ENCODE measurements at places on chromosomes 2 and 18.

DNA sequence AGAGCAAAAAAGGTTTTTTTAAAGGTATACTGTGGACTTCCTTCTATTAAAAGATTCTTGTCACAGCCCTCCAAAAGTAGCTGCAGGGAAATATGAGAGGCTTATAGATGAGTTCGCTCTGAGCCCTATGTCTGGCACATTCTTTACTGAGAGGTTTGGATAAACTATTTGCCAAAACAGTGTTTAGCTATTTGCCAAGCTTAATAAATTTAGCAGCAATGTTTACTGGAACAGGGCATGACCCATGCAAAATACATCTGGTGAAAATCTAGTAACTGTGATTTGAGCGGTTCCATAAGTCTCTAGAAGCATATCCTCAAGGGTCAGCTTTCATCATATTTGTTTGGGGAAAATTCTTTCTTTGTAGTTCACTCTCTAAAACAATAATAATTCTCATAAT is 1696.7 kb upstream of the PIK3C3 start:
- DNase-seq = no peak

GRCh38 chr2:129798301-129798581 is 181.2 kb upstream of the RAB6C start:
- no peak for DNase-seq

- no peak for DNase-seq
Measured at GRCh38 chr2:49616800-49617199, 462.5 kb upstream of the FSHR start.

DNA sequence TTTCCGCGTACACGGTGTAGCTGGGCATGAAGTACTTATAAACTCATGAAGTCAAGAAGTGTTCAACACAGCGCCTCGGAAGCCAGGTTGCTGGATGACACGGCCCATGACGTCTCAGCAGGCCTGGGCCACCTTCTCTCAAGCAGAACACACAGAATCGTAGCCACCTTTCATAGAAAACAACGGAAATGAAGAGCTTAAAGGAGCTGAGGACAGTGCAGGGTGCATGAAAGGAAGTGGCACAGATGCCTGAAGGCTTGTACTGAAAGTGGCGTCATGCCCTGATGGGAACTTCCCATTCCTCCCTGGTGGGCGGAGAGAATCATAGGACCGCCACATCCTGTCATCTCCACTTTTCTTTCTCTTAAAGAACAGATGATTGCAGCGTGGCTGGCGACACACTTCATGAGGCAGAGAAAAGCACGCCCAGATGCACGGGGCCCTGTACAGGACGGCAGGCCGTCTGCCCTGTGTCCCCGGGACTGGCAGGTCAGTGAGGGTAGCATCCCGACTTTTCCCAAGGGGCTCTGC is 31.1 kb downstream of the HDAC4 start:
- DNase-seq = no peak

GRCh38 chr2:76953733-76954347 is 568.3 kb downstream of the LRRTM4 start:
- DNase-seq = no peak

- no peak for DNase-seq
Measured at GRCh38 chr2:54602736-54603322, 120.6 kb upstream of the EML6 start.

- DNase-seq = peak; percentile 38
Measured at GRCh38 chr2:239630618-239631286, 229.9 kb upstream of the HDAC4 start.

DNA sequence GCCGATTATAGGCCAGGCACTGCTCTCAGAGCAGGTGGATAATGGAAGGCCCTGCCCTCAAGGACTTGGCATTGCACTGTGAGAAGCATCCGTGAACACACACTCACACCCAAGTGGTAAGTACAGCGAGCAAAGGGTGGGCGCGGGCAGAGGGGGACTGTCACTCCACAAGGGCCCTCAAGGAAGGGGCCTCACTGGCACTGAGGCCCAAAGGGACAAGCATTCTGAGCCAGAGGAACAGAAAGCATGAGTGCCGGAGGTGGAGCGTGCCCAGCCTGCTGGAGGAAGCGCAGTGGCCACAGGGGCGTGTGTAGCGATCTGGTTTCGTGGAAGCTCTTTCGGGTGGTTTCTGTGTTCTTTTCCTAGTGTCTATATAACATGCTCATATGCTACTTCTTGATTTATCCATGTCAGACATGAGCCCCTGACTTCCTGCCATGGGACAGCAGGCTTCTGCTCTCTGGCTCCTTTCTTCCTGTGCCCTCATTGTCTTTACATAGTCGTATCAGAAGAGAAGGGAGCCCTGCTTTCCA is 132.7 kb upstream of the ASB18 start:
- DNase-seq = no peak

DNA sequence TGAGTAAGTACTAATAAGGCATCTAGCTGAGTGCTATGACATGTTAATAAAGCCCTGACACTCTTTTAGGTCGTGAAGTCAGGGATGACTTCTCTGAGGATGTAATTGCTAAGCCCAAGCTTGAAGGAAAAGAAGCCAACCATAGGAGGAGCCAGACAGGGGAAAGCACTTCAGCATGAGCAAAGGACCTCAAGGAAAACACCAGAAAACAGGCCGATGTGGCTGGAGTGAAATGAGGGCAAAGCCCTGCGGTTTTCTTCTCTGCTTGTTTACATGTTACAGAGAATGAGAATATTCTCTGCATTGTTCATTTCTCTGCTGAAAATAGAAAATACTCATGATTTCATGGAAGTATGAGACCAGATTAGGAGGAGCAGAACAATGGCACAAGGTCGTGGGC is 112.5 kb upstream of the ARHGAP28 start:
- no peak for DNase-seq

- DNase-seq = no peak
Measured at GRCh38 chr2:175871331-175872004, 130.6 kb downstream of the LNPK start.

GRCh38 chr2:239190361-239190760 is 210.5 kb downstream of the HDAC4 start:
- DNase-seq = peak; percentile 11

DNA sequence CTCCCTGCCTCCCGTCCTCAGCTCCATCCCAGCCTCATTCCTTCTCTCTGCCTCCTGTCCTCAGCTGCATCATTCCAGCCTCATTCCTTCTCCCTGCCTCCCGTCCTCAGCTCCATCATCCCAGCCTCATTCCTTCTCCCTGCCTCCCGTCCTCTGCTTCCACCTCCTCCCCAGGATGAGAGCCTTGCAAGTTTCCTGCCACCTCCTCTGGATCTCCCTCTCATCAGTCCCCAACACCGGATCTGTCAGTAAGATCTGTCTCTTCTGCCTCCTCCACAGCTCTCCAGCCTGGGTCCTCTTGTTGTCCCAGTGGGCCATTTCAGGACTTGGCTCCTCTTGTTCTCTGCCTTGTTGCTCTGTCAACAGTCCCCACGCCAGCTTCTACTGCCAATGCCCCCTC is 130.9 kb downstream of the NDUFA10 start:
- DNase-seq = no peak

DNA sequence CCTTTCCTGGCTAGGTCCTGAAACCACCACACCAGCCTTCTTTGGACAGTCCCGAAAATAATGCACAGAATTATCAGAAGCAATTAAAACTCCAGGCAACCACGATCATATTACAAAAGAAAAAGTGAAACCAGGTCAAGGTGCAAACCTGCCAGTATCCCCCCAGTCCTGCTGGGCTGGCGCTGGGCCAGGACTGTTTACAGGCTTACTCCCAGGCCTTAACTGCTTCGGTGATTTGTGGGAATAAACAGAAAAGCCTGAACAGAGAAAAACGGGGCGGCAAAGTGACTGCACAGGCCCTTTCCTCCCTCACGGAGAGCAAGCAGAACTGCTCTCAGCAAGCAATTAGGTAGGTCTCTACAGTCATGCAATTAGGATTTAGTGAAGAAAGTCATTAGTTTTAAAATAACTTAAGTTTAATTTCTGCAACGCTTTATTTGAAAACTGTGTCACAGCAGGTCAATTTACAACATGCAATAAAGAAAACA is 1.3 kb downstream of the HDAC4 start:
- no peak for DNase-seq

- DNase-seq = no peak
Measured at GRCh38 chr2:140085674-140086073, 1305.5 kb upstream of the NXPH2 start.

GRCh38 chr18:41537666-41538065 is 417.4 kb upstream of the PIK3C3 start:
- no peak for DNase-seq

GRCh38 chr18:63187791-63188460 is 131.6 kb downstream of the BCL2 start:
- no peak for DNase-seq

GRCh38 chr18:58013241-58014211 is 30.5 kb upstream of the NEDD4L start:
- no peak for DNase-seq

- no peak for DNase-seq
Measured at GRCh38 chr2:165544897-165545296, 75.4 kb downstream of the CSRNP3 start.

DNA sequence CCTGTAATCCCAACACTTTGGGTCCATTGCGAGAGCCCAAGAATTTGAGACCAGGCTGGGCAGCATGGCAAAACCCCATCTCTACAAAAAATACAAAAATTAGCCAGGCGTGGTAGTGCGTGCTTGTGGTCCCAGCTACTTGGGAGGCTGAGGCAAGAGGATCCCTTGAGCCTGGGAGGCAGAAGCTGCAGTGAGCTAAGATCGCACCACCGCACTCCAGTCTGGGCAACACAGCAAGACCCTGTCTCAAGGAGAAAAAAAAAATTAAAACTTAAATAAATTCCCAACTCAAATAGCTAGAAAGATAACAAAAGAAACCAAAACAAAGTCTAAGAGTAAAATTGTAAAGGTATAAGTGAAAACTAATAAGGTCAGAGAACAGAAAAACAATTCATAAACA is 6.2 kb downstream of the ASXL2 start:
- no peak for DNase-seq

DNA sequence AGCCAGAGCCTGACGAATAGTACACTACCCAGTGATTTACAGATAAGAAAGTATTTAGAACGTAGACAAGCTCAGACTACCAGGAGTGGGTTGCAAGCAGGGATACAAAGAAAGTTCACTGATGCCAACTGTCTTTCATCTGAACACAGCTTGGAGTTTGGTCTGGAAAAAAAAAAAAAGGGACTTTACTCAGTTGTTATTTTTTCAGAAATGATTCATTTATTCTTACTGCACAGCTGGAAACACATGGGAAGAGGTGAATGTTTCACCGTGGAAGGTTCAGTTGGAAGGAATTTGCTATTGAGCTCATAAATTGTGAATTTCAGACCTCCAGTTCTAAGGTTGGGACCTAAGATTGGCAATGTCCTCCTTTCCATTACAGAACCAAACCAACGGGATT is 259.7 kb downstream of the ETAA1 start:
- no peak for DNase-seq

GRCh38 chr2:149192427-149192826 is 138.0 kb upstream of the LYPD6 start:
- DNase-seq = no peak

- DNase-seq = no peak
Measured at GRCh38 chr2:133812826-133813617, 244.8 kb upstream of the NCKAP5 start.

DNA sequence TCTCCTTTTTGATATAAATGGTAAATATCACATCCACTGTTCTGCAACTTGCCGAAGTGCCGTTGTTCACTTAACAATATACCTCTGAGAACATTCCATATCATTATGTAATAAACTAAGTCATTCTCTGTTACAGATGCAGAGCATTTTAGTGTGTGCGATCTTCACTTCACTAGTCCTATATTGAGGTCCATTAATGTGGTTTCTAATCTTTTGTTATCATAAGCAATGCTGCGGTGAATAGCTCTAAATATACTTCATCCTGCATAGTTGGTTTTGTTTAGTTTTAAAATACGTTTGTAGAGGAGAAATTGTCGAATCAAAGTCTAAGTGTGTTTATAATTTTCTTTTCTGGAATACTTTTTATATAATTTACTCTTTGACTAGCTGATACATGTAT is 280.3 kb upstream of the TRIB2 start:
- no peak for DNase-seq

DNA sequence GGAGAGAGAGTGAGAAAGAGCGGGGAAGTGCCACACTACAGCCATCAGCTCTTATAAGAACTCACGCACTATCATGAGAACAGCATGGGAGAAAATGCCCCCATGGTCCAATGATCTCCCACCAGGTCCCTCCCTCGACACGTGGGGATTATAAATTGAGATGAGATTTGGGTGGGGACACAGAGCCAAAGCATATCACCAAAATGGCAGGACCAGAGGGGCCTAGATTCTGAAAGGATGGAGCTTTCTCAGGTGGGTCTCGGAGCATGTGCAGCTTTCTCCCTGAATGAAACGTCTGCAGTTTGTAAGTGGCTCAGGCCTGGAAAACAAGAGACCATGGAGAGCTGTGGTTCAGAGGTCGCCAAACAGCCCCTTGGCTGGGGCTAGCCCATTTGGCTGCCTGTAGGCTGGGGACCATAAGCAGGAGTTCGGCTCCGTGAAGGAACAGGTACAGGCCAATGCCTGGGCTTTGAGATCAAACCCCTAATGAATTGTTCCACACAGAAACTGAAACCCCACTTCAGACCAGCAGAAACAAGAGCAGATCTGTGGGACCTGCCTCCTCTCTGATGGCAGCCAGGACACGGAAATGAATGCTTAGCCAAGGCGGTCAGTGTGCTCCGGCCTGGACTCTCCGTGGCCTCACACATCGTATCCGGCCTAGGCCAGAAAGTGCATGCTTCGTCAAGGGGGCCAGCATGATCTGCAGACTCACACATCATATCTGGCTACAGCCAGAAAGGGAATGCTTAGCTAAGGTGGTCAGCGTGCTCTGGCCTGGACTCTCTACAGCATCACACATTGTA is 111.2 kb upstream of the TMEM18 start:
- DNase-seq = no peak

- DNase-seq = no peak
Measured at GRCh38 chr2:144659731-144660275, 139.9 kb upstream of the ZEB2 start.

- no peak for DNase-seq
Measured at GRCh38 chr2:163395602-163396001, 340.2 kb downstream of the FIGN start.

GRCh38 chr2:241773511-241774418 is 2.9 kb upstream of the GAL3ST2 start:
- DNase-seq = no peak

DNA sequence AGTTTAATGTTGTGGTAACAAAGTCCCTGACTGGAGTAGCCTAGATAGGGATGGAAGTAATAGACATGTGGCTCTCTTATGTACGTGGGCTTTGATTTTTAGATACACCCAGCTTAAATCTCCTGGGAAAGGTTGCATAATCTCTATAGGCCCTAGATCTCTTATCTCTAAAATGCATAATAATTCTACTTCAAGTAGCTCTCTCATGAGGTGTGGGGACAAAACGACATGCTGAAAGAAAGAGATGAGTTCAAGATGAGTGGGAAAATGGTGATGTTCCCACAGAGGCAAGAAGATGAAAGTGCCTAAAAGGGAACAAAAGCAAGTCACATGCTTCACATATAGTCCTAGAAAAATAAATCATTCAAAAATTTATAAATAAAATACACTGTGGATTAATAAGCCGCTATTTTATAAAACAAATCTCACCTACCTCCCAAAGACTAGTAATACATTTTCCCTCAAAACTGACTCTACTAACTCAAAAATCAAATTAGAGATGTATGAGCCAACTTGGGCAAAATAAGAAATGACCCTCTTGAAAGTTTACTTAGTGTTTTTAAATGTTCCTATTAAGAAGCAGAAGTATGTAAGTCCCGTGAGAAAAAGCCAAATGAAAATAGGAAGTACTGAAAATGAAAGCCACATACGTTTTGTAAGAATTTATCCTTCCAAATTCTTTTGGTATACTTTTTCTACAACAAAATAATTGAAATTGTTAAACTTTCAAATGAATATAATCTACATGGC is 148.2 kb upstream of the ITGA4 start:
- no peak for DNase-seq

- DNase-seq = no peak
Measured at GRCh38 chr18:47321815-47322214, 70.4 kb upstream of the SKOR2 start.

Measured in omental fat pad (tissue), 4 donors.